ENCODE measurements at places on chromosomes 6 and 20.

- no peak for DNase-seq
Measured at GRCh38 chr6:147709396-147710272, 201.1 kb downstream of the SAMD5 start.

GRCh38 chr20:62519826-62520225, 44.0 kb upstream of the GATA5 start:
- DNase-seq, result no peak

GRCh38 chr6:133187657-133188453, 53.3 kb upstream of the EYA4 start:
- DNase-seq, result no peak

DNA sequence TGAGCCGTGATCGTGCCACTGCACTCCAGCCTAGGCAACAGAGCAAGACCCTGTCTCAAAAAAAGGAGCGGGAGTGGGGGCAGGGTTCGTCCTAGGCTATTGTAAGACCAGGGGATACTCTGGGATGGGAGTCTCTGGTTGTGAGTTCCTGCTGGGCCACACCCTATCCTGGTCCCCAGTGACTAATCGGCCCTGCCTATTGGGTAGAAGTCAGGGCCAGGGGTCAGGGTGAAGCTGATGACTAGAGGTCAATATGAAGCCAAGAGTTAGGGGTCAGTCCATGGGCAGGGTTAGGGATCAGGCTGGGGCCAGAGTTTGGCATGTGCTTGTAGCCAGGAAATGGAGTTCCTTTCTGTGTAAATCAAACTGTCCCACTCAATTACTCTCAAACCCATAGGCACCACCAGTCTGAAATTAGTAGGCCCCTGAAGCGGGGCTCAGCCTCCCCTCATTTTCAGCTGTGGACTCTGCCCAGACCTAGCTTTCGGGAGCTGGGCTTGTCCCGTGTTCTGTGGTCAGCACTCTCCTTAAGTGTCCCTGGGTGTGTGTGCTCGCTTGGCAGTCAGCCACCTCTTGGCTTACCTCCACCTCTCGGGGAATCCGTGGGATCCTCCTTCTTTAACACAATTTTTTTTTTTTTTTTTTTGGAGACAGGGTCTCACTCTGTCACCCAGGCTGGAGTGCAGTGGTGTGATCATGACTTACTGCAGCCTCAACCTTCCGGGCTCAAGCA, 1.8 kb downstream of the HSPA12B start:
- no peak for DNase-seq

DNA sequence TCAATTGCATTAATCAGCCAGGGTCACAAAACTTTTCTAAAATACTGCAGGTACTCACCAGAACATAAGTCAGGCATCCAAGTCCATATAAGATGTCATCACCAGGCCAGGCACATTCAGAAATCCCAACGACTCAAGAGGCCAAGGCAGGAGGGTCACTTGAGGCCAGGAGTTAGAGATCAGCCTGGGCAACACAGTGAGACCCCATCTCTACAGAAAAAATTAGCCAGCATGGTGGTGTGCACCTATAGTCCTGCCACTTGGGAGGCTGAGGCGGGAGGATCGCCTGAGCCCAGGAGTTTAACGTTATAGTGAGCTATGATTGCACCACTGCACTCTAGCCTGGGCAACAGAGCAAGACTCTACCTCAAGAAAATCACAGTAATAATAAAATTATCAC, 278.4 kb upstream of the PLN start:
- no peak for DNase-seq

- no peak for DNase-seq
Measured at GRCh38 chr20:58889334-58889760, 36.8 kb downstream of the GNAS start.

DNA sequence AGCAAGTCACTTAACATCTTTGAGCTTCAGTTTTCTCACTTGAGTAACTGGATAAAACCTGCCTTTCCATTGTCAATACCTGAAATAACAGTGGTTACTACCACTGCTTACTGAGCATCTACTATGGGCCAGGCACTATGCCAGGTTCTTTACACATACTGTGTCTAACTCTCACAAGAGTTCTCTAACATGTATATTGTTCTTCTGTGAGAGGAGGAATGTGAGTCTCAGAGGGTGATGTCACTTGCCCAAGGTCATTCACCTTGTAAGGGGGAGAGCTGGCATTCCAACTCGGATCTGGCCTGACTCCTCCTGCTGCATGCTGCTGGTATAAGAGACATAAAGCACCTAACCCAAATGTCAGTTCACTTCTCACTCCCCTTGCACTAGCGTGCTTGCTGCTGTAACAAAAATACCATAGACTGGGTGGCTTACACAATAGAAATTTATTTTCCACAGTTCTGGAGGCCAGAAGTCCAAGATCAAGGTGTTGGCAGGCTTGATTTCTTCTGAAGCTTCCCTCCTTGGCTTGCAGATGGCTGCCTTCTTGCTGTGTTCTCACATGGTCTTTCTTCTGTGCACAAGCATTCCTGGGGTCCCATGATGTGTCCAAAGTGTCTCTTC, 21.9 kb upstream of the SGK2 start:
- DNase-seq, result no peak

- DNase-seq, result no peak
Measured at GRCh38 chr6:164273491-164273890, 859.0 kb downstream of the QKI start.

DNA sequence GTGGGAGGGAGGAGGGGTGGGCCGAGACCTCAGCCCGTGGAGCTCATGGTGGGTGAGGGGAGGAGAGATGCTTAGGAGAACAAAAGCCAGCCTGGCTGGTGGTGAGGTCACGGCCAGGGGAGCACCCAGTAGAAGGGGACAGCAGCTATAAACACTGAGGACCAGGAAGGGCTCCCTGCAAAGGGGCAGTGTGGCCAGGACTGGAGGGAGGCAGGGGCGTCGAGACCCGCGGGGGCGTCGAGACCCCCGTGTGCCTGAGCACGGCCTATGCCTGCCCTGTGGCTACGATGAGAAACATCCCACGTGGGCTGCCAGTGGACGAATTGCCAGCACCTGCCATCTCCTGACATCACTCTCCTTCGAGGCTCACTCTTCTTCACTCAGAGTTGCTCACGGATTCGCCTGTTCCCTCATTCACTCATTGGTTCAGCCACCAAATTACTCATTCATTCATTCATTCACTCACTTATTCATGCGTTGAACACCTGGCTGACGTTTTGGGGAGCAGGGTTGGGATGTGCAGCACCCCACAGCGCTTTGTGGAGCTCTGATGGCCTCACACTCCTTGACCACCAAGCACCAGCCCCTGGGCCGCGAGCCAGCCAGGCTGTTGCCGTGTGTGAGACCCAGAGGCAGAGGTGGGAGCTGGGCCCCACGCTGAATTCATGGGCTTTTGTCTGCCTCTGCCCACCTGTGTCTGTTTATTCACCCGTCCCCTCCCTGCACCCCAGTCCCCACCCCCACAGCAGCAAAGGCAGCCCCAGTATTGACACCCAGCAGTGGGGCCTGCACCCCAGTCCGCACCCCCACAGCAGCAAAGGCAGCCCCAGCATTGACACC, 61.2 kb upstream of the BHLHE23 start:
- no peak for DNase-seq

GRCh38 chr6:32056254-32056653, 18.0 kb downstream of the CYP21A2 start:
- no peak for DNase-seq

DNA sequence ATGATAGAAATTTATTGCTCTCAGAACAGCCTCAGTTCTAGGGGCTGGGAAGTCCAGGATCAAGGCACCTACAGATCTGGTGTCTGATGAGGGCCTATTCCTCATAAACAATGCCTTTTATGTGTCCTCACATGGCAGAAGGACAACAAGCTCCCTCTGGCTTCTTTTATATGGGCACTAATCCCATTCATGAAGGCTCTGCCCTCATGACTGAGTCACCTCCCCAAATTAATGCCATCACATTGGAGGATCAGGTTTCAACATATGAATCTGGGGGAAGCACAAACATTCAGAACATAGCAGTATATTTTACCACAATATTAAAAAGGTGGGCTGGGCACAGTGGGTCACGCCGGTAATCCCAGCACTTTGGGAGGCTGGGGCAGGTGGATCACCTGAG, 58.5 kb upstream of the CCN6 start:
- DNase-seq, result no peak

- DNase-seq, result no peak
Measured at GRCh38 chr6:166587631-166588413, 1.3 kb upstream of the RAMACL start.

DNA sequence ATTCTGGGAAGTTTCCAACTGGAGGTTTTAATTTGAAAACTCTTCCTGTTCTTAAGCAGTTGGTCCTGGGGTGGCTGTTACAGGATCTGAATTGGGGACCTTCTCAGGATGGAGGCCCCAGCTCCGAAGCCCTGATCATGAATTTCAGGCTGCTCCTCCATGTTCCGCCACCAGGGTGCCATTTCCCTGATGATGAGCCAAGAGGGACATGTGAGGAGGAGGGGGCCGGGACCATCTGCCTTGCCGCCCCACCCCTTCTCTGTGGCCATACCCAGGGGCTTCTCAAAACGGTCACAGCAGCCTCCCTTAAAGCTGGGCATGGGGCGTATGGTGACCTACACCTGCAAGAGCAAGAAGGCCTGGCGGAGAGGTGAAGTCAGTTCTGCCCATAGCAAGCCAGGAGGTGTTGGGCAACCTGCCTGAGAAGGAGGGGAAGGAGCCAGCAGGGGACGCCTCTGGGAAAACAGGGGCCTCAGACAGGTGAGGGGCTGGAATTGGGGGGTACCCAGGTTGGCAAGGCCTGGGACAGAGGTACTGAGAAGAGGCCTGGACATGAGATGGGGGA, 3.6 kb upstream of the BAK1 start:
- DNase-seq, result no peak

DNA sequence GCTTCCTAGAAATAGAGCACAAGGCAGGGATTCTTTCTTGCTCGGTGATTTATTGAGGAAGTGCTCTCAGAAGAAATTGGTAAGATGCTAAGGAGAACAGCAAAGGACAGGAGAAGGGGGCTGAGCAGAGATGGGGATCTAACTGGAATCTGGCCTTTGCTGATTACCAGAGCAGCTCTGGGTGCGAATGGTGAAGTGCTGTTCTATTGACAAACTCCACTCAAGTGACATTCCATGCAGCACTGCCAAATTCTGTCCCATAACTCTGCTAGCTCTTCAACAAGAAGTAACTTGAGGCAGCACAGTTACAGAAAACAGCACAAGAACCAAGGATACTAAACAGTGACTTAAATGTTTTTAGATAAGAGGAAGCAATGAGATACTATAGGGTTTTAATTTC, 13.8 kb upstream of the ANKEF1 start:
- DNase-seq, result no peak

Data from Ammon's horn (tissue), 1 donor.